Psoas muscle (tissue), 8 donors: ENCODE measurements at places on chromosomes 7 and 10.
A peak's percentile ranks its signal among the peaks of the same experiment; 100 is the strongest.

- no peak for DNase-seq
These were observed 54.0 kb upstream of the CACUL1 start for GRCh38 chr10:118808601-118809356.

- DNase-seq = no peak
These were observed 65.1 kb upstream of the EBF3 start for GRCh38 chr10:130029209-130029608.

DNA sequence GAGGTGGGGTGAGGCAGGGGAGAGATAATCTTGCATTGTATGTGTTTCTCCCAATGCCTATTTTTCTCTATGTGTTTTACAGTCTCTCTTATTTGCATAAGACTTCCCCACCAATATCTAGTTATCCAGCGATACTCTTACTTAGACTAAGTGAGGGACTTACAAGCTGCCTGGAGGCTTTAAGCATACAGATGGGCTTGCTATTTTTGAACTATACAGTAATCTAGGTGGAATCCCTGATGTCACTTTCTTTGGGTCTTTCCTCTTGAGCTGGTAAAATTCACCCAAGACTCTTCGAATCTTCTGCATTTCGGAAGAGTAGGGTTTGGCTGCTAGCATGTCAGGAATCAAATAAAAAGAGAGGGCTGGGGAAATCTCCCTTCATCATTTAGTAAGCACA, 76.6 kb downstream of the NDUFB2 start:
- DNase-seq = no peak

DNA sequence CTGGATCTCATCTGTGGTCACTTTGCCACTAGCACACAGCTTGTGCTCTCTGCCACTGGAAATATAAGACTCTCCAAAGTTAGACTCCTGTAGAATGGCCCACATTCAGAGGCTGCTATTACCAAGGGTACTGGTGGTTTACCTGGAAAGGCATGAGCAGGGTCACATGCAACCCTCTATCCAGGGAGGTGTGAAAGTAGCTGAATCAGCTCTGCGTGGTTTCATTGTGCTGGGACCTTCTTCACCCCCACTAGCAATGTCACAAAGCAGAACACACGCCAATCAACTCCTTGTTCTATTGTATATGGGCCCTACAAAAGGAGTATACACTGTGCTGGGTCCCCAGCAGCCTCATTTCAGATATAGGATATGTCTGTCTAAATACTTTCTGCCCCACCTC, 353.6 kb upstream of the AUTS2 start:
- DNase-seq = no peak

- DNase-seq = no peak
These were observed 37.8 kb downstream of the CLRN3 start for GRCh38 chr10:127854769-127855590.

DNA sequence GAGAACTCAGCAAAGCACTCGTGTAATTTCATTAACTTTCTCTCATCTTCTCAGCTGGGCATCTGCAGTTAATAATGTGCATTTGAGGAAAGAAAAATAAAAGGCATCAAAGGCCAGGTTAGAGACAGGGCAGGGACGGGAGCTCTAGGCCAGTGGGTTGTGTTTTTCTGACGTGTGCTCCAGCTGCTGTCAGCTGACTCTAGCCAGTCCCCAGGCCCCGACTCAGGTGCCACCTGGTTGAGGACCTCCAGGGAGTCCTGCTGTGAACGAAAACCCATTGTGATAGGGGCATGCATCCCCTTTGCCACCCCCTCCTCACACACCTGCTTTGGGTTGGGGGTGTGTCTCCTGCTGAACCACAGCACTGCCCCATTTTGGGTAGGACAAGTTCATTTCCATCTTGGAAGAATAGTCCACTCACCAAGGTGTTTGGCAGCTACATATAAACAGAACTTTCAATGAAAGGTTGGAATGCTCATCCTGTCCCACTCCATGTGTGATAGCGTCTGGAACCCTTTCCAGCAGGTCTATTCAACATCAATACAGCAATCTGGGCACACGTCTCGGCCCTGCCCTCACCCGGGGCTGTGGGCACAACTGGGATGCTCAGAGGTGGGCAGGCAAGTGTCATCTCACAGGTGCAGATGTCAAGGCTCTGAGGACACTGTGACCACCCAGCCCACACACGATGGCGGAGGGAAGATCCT, 146.1 kb upstream of the FAM20C start:
- no peak for DNase-seq

DNA sequence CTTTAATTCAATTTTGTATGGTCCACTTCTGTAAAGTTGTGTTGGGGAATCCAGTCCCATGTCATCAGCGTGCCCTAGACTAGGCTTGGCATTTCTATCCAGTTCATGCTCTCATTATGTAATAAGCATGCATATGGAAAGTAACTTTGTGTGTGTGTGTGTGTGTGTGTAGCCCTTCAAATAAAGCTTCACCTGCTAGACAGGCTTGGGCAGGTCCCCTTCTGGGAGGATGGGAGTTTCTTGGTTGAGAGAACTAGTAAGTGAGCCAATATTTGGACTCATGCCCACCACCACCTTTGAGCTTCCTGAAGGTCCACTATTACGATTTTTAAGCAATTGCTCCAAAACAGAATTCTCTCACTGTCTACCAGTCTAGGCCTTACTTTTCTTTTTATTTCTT, 6.9 kb downstream of the BZW2 start:
- no peak for DNase-seq

GRCh38 chr10:81953420-81953819, 78.4 kb downstream of the NRG3 start:
- no peak for DNase-seq

DNA sequence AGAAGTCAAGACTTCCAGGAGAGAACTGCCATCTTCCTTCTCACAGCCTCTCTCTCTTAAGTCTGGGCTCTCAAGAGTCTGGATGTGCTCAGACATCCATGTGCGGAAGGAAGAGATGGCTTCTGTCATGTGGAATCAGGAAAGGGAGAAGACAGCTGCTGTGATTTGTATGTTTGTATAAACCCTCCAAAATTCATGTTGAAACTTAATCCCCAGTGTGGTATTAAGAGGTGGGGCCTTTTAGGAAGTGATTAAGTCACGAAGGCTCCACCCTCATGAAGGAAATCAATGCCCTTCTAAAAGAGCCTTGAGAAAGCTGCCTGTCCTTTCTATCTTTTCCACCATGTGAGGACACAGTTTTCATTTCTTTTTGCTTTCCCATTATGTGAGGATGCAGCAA, 73.9 kb upstream of the PTN start:
- no peak for DNase-seq

DNA sequence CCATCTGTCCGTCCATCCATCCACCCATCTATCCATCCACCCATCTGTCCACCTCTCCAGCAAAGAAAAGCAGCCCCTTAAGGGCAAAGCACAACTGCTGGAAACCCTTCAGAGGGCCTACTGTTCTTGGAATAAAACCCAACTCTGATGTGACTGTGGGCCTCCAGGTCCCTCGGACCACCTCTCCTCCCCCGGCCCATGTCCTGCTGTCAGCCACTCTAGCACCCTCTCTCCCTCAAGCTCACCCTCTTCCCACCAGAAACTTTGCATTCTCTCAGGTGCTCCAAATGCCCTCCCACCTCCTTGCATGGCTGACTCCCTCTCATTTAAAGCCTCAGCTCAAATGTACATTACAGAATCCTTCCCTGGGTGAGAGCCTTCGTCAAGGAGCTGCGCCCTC, 110.3 kb downstream of the ARHGAP22 start:
- no peak for DNase-seq

GRCh38 chr7:135768467-135768866, 19.9 kb upstream of the FAM180A start:
- DNase-seq = no peak

DNA sequence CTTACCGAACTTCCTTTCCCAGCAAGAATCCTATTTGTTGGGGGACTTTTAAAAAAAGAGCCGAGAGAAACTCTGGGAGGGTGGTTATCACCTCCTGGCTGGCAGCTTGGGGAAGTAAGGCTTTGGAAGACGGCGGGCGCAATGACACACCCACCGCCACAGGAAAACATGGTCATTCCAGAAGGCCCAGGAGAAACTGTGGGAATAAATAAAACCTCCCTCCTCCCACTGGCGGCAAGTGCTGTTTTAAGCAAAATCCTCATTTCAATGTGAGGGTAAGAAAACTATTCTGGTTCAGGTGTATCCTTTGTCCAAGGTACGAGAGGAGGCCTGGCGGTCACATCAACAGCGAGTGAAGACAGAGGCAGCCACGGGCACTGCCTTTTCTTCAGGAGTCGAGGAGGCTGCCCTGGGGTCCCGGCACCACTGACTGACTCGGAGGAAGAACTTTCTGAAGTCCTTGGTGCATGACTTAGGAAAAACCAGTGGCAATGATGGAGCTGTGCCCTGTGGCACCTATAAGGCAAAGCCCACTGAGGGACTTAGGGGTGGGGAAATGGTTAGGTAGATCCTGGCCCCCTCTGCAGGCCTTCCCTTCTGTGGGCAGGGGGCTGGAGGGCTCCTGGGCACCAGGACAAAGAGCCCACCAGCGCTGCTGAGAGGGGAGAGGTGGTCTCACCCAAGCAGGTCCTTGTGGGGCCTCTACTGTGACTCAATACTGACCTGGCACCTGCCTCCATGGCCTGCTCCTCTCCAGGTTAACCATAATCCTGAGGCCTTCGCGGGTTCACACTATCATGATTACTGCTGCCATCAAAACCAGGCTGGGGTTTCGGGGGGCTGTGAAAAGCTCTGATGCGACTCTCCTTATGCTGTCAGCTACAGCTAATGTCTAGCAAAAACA, 21.4 kb downstream of the DNAJB12 start:
- no peak for DNase-seq

DNA sequence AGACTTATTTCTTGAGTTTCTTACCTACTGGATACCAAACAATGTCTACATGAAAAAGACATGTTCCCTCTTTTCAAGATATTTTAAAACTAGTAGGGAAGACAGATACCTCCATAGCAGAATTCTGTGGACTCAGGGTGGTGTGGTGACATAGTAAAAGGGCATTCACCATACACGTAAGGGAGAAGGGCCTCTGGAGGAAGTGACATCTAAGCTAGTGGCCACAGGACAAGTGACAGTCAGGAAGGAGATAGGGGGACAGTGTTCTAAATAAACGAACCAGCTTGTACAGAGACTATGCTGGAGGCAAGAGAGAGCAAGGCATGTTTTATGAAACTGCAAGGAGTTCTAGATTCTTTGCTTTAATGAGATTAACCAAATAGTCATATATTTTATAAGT, 321.7 kb upstream of the LRGUK start:
- DNase-seq = no peak

DNA sequence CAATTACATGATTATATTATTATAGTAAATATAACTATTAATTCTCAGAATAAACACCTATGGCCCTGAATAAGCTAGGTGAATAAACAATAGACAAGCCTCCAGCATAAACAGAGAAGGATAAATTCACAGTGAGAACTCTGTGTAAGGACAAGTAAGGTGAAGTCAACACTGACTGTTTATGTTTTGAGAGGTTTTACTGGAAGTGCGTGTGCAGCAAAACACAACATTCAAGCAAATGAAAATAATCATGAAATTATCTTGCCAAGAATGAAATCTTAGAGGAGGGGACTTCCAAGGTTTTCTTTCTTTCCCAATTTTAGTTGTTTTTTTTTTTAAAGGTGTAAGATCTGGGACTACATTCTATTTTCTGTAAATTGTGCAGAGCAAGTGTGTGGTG, 112.5 kb downstream of the MACC1 start:
- no peak for DNase-seq

DNA sequence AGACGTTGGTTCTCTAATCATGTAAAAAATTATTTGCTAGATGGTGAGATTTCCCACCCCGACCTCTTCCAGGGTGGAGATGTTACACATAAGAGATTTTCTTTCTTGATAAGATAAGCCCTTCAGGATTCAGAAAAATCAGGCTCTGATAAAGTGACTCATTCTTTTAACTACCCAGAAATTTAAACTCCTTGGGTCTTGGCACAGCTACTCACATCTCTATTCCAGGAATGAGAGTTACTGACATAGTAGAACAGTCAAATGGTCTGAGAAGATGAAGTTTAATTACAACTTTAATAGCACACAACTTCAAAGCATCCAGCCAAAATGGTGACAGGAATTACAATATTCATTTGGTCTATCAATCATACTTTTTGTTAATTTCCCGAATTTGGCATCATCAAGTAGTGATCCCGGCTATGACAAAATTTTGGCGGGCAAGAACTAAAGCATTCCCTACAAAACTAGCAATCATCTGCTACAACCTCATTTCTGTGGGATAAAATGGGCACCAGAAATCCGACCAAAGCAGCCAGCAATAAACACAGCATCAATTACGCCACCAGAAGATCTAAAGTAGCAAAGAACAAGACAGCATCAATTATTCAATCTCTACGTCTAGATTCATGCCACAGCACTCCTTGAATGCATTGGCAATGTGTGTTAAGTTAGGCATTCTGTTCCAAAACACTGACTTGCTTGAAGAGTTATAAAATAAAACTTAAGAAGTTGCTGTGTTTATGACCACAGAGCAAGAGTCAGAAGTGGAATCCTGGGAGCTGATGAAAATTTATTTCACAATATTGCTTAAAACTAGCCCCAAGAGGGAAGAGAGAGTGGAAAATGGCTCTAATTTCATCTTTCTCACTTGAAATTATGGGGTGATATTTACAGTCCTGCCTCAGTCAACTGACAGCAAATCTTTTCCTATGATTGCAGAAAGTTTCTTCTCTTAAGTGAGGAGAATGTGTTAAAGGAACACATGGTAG, 565.7 kb upstream of the ANKRD30A start:
- DNase-seq = no peak

GRCh38 chr7:94513565-94513860, 3.9 kb downstream of the CASD1 start:
- DNase-seq = no peak

DNA sequence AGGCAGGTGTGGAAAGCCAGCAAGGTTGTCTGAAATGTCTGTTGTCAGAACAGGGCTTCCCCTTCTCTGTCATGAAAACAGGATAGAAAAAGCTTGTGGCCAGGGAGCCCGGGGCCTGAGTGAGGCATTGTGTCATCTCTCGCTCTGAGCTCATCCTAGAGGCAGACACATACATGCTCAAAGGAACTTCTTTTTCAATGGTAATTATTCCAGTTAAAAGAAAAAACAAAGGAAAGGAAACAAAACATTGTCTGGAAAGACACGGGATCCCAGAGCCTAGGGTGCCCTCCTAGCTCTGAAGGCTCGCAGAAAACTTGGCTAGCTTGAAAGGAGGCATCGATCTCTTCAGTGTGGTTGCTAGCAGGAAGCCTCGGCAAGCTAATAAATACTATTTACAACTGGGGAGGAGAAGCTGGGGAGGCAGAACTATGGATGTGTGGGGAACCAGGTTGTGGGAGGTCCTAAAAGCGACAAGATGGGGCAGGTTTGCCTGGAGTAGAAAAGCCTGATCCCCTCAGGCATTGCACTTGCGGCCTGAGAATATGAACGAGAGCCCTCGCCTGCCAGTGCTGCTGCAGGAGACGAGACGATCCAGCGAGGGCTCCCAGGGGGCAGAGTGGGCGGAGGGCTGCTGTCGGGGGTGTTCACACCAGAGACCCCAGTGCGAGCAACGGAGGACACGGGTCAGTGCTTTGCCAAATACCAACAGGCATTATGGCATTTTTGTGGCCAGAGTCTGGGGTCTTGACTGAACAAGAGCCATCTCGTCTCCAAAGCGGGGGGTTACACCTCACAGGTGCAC, 32.8 kb upstream of the DGKI start:
- peak; percentile 29 for DNase-seq
